Amniotic epithelial cell (primary cell): ENCODE measurements at places on chromosomes 4 and X.

- no peak for DNase-seq
Measured at GRCh38 chrX:24732766-24733500, 39.2 kb downstream of the POLA1 start.

GRCh38 chr4:165678236-165678935, 194.7 kb upstream of the TLL1 start:
- no peak for DNase-seq

DNA sequence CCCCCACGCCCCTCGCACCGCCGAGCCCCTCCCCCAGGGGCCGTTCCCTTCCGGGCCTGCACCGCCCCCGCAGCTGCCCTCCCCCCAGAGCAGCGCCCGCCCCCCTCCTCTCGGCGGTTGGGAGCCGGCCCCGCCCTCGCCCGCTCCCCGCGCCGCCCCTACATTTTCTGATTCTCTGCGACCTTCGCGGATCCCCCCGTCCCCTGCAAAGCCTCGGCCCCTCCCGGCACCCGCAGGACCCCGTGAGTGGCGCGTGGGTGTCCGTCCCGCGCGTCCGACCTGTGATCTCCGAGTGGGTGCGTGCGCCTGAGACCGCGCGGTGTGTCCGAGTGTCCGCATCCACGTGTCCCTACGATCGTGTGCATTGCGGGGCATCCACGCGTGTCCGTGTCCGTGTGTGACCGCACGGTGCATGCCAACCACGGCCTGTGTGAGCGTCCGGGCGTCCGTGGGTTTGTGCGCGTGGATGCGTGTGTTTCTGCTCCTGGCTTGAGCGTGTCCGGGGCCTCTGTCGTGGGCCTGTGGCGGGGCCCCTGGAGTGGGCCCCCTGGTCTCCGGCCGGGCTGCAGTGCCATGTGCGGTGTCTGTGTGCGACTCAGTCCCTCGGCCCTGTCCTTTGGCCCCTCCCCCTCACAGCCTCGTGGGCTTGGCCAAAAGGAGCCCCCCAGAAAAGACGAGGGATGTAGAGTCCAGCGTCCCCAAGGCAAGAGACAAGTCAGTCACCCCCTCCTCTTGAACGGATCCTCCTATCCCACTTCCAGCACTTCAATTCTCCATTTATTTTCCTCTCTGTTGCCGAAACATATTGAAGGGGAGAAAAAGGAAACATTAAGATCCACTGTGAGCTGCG, 8.8 kb upstream of the NKX1-1 start:
- DNase-seq, result no peak

GRCh38 chr4:131339137-131339536, 1810.0 kb upstream of the PCDH10 start:
- no peak for DNase-seq
